ENCODE measurements at places on chromosomes 3 and 15. TPM values are rescaled to one million over a fixed set of nuclear protein-coding genes. Genes with fewer than 3 reads are reported as not detected.

HAUS2 gene
- 21.4 TPM for total RNA-seq

FOXB1 gene
- not detected for total RNA-seq

TMEM40 gene
- total RNA-seq = 1.0 TPM

RPL29 gene
- 765 TPM for total RNA-seq

GUCA1C gene
- not detected for total RNA-seq

HCLS1 gene
- 93.6 TPM for total RNA-seq

CHRFAM7A gene
- total RNA-seq = 9.6 TPM

GP9 gene
- total RNA-seq = 2.6 TPM

EFCC1 gene
- 12.1 TPM for total RNA-seq

ANKUB1 gene
- total RNA-seq = 3.1 TPM

CAND2 gene
- total RNA-seq = 6.4 TPM

SLC41A3 gene
- 36.2 TPM for total RNA-seq

DNA sequence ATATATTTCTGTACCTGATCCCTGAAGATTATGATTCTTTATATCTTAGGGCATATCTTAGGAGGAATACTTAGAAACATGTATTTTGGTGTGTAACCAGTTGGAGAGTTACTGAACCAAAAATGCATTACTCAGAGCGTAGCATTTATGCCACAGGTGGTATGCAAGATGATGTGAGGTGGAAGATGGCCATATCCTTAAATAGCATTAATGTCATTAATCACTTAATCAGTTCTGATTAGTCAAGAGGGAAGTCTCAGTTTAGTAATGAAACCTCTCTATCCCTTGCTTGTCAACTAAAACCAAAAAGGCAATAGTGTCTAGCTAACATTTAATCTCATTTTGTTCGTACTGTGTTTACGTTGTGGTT, 130.5 kb upstream of the PHLDB2 start:
- no peak overlapping the region for H3K27ac ChIP-seq
- H3K27me3 ChIP-seq = no peaks in the 10 kb centered on the region
- no peak for DNase-seq
- H3K4me1 ChIP-seq = no peaks in the 10 kb centered on the region
- H3K36me3 ChIP-seq = no peaks in the 10 kb centered on the region
- no peak overlapping the region for H3K4me3 ChIP-seq

DNA sequence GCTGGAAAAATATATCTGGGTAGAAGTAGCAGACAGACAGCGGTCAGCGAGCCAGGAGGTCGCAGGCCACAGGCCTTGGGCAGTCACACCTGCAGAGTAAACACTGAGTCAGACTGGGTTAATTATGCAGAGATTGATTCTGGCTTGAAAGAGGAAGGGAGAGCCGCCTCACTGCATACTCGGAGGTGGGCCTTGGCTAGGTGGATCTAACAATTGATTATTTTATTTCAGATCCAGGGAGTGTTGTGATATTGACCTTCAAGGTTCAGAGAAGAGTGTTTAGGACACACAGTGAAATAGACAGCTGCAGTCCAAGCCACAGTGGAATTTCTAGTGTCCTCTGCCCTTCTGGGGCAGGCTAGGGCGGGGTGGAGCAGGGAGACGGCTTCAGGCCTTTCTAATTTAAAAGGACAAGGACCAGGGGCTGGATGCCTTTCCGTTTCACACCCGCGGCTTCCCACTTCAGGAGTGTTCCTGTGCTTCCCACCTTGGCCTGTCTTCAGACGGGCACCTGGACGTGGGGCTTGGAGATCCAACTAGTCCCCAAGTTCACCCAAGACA, 237.3 kb downstream of the XXYLT1 start:
- no peaks in the 10 kb centered on the region for H3K36me3 ChIP-seq
- H3K4me3 ChIP-seq = no peak overlapping the region
- H3K27me3 ChIP-seq = peaks cover 3% of the 10 kb centered on the region
- H3K4me1 ChIP-seq = peaks cover 22% of the 10 kb centered on the region

GRCh38 chr15:80123034-80123433, 29.8 kb upstream of the FAH start:
- H3K36me3 ChIP-seq = peaks cover 36% of the 10 kb centered on the region
- DNase-seq = no peak
- no peaks in the 10 kb centered on the region for H3K4me1 ChIP-seq
- no peak overlapping the region for H3K27ac ChIP-seq

DNA sequence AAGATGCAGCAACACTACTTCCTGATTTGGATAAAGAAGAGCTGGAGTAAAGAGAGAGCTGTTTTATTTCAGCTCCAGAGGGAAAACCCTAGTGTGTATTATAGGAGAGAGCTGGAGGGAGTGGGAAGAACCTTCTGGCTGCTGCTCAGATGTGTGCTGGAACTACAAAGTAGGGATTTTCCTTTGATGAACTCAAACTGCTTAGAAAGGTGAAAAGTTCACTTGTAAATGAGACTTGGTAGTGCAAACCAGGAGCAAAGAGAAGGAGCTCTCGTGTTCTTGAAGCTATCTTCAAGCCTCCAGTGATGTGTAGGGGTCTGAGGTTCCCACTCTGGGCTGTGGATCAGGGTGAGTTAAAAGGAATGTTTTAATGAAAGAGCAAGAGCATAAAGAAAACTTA, 110.4 kb downstream of the EDEM1 start:
- no peak overlapping the region for H3K27ac ChIP-seq
- no peaks in the 10 kb centered on the region for H3K27me3 ChIP-seq
- H3K4me3 ChIP-seq = no peak overlapping the region
- no peaks in the 10 kb centered on the region for H3K36me3 ChIP-seq

- DNase-seq = no peak
- no peak overlapping the region for H3K27ac ChIP-seq
- H3K27me3 ChIP-seq = no peaks in the 10 kb centered on the region
- no peaks in the 10 kb centered on the region for H3K4me1 ChIP-seq
- no peak overlapping the region for H3K4me3 ChIP-seq
Measured at GRCh38 chr15:78730955-78731354, 80.3 kb downstream of the ADAMTS7 start.

DNA sequence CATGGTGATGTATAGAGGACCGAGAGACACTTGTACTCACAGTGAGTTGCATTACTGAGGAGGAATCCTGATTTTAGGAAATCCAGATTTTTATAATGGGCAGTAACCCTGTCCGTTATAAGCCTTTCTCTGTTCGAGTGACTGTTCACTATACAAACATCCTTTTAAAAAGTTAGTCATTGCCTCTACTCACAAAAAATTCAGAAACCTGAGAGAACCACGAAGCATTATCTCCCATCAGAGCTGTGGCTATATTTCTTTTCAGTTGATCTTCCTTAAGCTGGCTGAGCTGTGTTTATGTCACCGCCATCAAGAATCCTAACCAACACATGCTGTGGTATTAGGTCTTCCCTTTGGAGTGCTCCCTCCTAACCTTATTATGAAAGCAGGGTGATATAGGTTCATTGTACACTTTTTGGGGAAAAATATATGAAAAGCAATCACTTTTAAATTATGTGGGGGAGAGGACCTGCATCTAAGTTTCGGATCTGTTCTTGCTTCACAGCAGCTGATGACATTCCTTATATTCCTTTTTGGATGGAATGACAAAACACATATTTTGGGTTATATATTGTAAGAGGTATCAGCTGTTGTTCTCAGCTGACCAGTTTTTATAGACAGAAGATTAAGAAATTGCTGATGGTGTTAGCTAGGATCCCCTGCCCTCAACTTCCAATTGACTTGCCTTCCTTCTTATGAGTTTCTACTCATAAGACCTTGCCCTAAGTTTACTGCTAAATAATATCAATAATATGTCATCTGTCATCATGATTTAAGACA, 465.9 kb upstream of the RASGRP1 start:
- no peaks in the 10 kb centered on the region for H3K27me3 ChIP-seq
- no peak for DNase-seq
- no peaks in the 10 kb centered on the region for H3K36me3 ChIP-seq

DNA sequence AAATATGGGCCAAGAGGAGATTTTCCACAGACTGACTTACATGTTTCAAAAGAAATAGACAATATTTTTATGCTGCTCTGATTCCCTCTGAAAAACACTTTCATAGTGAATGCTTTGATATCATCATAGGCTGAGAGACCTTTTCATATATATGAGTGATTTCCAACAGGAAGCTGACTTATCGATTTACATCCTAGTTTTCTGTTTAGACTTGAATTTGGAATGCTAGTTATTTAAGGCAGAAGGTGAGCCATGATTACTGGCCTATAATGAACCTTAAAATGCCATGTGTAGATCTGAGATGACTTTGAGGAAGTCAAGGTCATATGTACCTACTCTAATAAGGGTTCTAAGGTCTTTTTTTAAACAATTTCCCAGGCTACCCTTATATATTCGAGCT, 1126.1 kb downstream of the ROBO1 start:
- no peaks in the 10 kb centered on the region for H3K36me3 ChIP-seq
- DNase-seq = no peak
- H3K27me3 ChIP-seq = no peaks in the 10 kb centered on the region
- H3K4me1 ChIP-seq = peaks cover 13% of the 10 kb centered on the region
- no peak overlapping the region for H3K27ac ChIP-seq

DNA sequence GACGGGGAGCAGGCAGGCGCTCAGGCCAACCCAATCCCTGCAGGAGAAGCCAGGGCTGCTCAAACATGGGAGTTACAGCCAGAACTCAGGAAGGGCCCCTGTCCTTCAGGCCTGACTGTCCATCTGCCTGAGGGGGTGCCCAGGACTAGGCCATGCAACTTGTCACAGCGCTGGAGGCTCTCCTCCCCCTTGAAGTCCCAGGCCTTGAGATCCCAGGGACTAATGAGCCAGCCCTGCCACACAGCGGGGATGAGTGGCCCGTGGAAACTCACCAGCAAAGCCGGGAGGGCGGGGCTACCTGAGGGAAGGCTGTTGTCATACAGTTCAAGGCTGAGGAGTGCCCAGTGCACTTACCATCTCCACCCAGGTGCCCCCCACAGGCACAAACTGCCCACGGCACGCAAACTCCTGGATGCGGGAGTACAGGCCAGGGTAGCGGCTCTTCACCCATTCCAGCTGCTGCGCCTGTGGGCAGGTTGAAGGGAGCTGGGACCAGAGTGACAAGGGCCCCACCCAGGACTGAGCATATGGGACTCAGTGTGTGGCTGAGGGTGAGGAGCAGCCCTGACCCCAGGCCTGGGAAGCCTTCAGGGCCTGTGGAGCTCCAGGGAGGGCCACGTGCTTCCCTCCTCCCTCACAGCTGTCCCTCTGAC, 6.3 kb downstream of the MAN2C1 start:
- no peak for DNase-seq
- peaks cover under 1% of the 10 kb centered on the region for H3K4me1 ChIP-seq
- peaks cover 99% of the 10 kb centered on the region for H3K36me3 ChIP-seq
- no peaks in the 10 kb centered on the region for H3K27me3 ChIP-seq
- no peak overlapping the region for H3K4me3 ChIP-seq

DNA sequence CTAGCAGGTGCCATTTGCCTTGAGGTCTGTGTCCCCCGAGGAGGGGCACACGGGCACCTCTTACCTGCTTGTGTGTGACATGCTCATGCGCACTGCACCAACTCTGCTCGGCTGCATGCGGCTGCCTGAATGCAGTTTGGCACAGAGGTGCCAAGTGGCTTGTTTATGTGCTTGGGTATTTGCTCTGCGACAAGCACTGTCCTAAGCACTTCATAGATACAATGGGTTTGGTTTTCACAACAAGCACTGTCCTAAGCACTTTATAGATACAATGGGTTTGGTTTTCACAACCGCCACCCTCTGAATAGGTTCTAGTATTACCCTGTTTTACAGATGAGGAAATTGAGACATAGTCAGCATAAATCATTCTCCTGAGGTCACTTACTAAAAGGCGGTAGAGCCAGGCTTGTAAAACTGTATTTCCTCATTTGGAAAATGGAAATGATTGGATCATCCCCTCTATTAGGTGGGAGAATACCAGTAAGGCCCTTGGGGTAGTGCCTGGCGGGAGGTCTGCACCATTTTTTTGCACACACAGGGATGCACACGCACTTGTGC, 487 bp downstream of the ITIH4 start:
- H3K4me3 ChIP-seq = no peak overlapping the region
- H3K27me3 ChIP-seq = no peaks in the 10 kb centered on the region
- no peak overlapping the region for H3K27ac ChIP-seq
- DNase-seq = no peak
- no peaks in the 10 kb centered on the region for H3K4me1 ChIP-seq

GRCh38 chr3:55190331-55190730, 262.5 kb upstream of the LRTM1 start:
- DNase-seq = no peak
- no peak overlapping the region for H3K4me3 ChIP-seq
- H3K27me3 ChIP-seq = no peaks in the 10 kb centered on the region
- H3K36me3 ChIP-seq = no peaks in the 10 kb centered on the region
- no peaks in the 10 kb centered on the region for H3K4me1 ChIP-seq
- no peak overlapping the region for H3K27ac ChIP-seq

All from lower lobe of right lung (tissue), 2 donors.